Suprapubic skin (tissue), 4 donors: ENCODE measurements at places on chromosomes 12 and 14. TPM values are rescaled to one million over a fixed set of nuclear protein-coding genes. Genes with fewer than 3 reads are reported as not detected.

- DNase-seq: no peak
Measured at GRCh38 chr12:105425254-105426174, 95.0 kb downstream of the C12orf75 start.

Gene KIF5A
- total RNA-seq: not detected

DNA sequence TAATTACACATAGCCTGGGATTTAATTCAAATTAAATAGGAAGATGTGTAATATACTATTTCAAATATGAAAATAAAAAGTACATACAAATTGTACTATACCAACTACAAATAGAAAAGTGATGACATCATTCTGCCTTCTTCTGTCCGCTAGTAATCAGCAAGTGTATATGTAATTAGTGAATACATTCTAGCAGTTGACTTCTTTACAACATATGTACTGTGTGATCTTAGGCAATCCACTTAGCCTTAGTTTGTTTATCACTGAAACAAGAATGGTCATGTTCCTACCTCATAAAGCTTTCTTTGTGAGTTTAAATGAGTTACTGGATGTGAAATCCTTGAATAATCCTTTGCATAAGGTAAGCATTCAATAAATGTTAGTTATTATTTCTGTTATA is 7.8 kb upstream of the LUM start:
- no peak for DNase-seq

DNA sequence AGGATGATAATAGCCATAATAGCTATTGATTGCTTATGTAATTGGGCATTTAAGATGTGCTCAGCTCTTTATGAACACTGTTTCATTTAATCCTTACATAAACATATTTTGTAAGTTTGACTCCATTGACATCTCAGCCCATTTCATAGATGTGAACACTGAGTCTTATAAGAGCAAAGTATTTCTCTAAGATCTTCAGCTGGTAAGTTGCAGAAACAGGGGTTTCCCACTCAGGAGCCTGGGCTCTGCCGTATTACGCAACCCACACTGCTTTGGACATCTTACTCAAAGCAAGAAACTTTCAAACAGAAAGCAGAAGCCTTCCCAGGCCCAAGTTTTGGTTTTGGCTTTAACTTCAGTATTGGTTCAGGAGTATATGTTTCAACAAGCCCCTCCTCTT is 705.1 kb downstream of the MED13L start:
- no peak for DNase-seq

GRCh38 chr14:68666236-68666635 is 126.6 kb downstream of the ZFP36L1 start:
- no peak for DNase-seq

Gene MYO1H
- total RNA-seq: not detected

Gene EXD2
- total RNA-seq: 19.7 TPM

GRCh38 chr12:14185427-14186192 is 179.9 kb upstream of the ATF7IP start:
- DNase-seq: no peak

Gene RHEBL1
- total RNA-seq: 1.1 TPM

Gene NTS
- not detected for total RNA-seq

- no peak for DNase-seq
Measured at GRCh38 chr14:60211153-60211552, 37.9 kb upstream of the PPM1A start.

GRCh38 chr14:20751963-20752562 is 6.4 kb downstream of the EDDM3A start:
- DNase-seq: no peak

- no peak for DNase-seq
Measured at GRCh38 chr14:57732463-57733285, 133.2 kb downstream of the SLC35F4 start.
